ENCODE measurements at places on chromosomes 2 and 18.

- no peak for DNase-seq
Measured at GRCh38 chr2:10547663-10548376, 99.7 kb upstream of the ODC1 start.

GRCh38 chr2:185984670-185985069 is 246.1 kb downstream of the FSIP2 start:
- no peak for DNase-seq

- no peak for DNase-seq
Measured at GRCh38 chr2:110717734-110718133, 14.6 kb upstream of the ACOXL start.

GRCh38 chr2:90076311-90076710 is 1384.8 kb downstream of the RPIA start:
- no peak for DNase-seq

DNA sequence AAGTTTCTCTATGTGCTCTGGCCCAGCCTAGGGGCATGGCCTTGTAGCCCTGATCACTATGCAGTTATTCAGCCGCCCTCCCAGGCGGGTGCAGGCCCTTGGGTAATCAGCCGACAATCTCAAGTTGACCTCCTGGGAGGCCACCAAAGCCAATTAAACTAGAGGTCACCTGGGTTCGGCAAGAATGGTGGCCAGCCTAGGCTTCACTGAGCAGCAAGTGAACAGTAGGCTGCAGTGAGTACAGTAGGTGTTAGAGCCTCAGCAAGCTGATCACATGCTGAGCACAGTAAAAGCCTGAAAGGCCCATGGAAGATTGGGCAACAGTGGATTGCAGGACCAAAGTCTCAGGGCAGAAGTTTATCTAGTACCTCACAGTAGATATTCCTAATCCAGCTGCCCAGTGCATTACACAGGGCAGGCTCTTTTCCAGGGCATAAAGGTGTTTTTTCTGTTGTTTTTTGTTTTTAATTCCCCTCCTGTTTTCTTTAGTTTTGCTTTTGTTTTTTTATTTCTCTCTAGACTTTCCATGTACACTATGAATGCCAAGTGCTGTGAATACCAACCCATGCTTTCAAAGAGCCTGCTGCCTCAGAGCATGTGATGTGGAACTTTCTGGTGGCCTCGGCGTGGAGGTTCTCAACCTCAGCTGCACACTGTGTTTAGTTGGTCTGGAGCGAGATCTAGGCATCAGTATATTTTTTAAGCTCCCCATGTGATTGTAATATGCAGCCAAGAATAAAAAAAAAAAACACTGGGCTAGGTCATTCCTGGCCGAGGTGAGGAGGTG is 55.9 kb upstream of the ATL2 start:
- no peak for DNase-seq
